Stimulated activated CD4-positive, alpha-beta T cell treated with anti-CD3 and anti-CD28 coated beads, Interleukin-1b, Interleukin-23, amount 100 ng/mL, for 4 hours (primary cell): ENCODE measurements at places on chromosomes 12 and 14.

DNA sequence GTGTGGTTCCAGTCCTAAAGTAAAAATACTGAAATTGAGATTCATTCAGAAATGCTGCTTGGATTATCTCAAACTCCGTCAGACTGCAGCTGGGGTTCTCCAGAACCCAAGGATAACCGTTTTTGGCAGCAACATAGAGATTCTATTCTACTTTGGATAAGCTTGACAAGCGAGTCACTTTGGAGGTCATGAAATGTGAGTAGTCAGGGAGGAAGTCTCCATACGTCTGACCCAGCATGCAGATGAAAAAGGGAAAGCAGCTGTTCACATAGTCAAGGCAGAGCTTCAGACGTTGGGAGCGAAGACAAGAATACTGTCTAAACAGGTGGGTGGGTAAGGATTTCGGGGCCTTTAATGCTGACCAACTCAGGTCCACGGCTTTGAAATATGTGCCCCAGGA lies 14.9 kb upstream of the HSP90B1 start:
- DNase-seq = no peak

- DNase-seq = no peak
Observed at GRCh38 chr12:129276361-129277060, 423.2 kb downstream of the GLT1D1 start.

GRCh38 chr14:34692348-34692747 lies 22.0 kb downstream of the CFL2 start:
- DNase-seq = no peak

- DNase-seq = no peak
Observed at GRCh38 chr12:130102266-130102665, 60.0 kb upstream of the FZD10 start.

DNA sequence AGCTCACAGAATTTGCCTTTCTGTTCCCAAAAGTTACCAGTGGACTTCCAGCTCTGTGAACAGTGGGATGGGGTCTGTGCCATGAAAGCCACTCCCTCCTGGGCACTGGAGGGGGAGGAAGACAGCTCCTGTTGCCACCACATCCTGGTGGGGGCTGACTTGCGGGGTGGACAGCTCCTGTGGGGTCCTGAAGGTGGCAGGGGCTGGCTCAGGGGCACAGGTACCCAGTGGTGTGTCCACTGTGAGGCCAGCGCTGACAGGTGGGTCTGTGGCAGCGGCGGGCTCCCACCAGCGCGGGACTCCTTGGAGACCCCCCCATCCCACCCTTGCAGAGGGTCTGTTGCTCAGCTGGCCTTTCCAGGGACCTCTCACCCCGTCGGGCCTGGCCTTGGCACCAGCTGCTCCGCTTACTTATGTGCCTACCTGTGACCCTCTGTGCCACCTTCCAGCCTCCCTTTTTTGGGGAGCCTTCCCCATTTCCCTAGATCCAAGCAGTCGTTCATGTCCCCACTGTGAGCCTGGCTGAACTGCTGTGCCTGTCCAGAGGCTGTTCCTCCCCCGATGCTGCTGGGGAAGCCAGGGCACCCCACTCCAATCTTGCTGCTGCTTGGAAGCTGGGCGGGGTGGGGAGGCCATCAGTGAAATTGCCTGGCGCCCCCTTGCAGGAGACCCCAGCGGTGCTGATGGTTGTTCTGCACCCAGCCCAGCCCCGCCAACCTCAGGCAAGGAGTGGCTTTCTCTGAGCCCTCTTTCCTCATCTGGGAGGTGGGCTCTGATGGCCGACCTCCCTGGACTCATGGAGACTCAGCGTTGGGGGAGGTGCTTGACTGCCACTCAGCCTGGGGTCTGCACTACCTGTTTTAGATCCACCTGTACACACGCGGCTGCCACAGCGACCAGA lies 2.2 kb downstream of the TEDC1 start:
- no peak for DNase-seq

DNA sequence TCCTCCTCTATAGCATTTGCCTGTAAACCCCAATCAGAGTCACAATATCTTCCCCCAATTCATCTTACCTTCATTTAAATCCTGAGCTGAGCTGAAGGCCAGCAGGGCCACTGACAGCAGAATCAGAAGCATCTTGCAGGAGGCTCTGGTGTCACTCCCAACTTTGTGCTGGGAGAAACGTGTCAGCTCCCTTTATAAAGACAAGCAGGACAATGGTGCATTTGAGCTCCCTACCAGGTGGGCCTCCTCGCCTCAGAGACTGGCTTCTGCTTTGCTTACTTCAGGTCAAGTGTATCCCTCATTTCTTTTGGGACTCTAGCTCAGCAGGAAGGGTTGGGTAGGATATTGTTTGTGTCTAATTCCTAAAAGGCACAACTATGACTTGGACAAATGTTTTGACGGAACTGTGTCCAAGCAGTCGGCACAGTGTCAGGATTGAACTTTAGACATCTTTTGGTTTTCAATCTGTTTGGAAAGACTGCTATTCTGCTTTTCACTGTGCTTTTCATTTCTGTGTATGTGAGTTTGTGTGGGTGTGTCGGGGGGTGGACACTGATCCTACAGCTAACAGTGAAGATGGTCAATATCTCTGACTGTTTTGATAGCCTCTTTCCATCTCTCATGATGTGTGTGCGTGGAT lies at the start of gene PRH1:
PRH1 (minus strand) TSS at position 170 of the 640 bp plus-strand sequence; CDS start at position 132, 38 bp downstream.
- DNase-seq = no peak

- DNase-seq = no peak
Observed at GRCh38 chr12:92810370-92810769, 107.6 kb downstream of the PLEKHG7 start.

DNA sequence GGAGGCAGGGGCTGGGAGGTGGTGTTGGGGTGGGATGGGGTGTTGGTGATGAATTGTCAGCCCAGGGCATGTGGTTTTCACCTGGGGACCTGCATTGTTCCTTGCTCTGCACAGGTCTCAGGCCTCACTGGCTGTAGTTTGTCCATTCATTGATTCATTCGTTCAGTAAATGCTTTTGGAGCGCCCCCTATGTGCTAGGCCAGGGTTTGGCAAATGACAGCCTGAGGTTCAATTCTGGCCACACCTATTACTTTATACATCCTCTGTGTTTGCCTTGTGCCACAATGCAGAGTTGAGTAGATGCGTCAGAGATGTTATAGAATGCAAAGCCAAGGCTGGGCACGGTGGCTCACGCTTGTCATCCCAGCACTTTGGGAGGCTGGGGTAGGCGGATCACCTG lies 4.7 kb downstream of the ADCK1 start:
- no peak for DNase-seq

DNA sequence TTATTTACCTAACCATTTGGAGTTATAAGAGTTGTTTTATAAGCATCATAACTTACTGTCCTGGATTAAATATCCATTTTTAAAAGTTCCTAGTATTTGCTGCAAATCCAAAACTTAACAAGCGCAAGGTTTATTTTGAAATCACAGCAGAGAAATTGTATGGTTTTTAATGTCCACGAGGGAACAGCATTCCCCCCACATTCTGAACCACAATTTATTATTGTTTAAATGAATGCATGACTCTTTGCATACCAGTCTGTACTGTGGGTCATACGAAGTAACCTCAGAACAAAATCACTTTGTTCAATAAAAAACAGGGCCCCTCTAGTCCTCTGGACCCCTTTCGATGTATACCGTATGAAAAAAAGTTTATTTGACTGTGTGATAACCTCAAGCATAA lies 75.9 kb downstream of the DACT1 start:
- no peak for DNase-seq

DNA sequence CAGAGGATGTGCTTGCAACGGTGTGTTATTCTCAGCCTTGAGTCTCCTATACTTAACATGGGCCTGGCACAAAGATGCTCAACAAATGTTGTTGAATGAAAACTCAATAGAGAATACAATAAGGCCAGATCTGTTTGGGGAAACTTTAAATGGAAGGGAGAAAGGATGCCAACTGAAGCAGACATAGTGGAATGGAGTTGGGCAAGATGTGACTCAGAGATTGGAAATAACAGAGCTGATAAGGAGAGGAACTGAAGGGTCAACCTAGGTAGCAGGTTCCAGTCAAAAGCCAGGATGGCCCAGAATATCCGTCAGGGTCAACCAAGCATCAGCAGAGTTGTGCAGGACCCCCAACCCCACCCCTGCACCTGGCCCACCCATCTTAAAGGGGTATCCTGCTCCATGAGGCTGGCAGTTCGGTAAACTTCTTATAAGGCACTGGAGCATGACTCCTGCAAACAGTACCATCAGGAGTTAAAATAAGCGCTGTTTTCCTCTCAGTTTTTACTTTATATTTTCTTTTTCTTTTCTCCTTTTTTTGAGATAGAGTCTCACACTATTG lies 1.1 kb upstream of the BCDIN3D start:
- DNase-seq = no peak

- no peak for DNase-seq
Observed at GRCh38 chr12:130339951-130340350, 2.3 kb downstream of the PIWIL1 start.

GRCh38 chr12:27732281-27732680 lies 21.6 kb downstream of the MRPS35 start:
- no peak for DNase-seq

DNA sequence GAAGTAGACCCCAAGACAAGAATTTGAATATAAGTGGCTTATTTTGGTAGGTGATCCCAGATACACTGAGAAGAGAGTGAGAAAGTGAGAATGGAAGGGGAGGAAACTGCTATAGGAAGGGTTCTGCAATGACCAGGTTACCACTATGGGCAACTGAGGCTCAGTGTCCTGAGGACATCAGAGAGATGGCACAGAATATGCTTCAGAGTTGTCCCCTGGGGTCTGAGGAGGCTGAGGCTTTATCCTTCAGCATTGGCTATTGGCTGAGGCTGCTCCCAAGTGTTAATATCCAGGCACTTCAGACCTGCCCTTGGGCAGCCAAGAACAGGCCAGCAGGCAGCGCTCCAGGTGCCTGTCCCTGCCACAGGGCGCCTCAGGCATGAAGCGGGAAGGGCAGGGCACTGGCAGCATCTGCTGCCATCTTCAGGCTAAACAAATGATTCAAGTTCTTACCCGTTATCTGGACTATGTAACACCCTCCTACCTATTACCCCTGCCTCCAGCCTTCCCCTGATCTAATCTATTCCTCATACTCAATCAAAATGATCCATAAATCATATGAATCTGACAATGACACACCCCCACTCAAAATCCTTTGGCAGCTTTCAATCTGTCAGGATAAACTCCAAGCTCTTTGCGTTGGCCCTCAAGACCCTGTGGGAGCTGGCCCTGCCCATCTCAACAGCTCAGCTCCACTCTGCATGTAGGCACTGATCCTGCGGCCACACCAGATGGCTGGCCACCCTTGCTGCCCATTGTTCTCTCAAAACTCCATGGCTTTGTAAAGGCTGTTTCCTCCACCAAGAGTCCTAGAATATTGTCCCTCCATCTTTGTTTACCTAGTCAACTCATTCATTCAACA lies 42.4 kb downstream of the CKAP4 start:
- no peak for DNase-seq

DNA sequence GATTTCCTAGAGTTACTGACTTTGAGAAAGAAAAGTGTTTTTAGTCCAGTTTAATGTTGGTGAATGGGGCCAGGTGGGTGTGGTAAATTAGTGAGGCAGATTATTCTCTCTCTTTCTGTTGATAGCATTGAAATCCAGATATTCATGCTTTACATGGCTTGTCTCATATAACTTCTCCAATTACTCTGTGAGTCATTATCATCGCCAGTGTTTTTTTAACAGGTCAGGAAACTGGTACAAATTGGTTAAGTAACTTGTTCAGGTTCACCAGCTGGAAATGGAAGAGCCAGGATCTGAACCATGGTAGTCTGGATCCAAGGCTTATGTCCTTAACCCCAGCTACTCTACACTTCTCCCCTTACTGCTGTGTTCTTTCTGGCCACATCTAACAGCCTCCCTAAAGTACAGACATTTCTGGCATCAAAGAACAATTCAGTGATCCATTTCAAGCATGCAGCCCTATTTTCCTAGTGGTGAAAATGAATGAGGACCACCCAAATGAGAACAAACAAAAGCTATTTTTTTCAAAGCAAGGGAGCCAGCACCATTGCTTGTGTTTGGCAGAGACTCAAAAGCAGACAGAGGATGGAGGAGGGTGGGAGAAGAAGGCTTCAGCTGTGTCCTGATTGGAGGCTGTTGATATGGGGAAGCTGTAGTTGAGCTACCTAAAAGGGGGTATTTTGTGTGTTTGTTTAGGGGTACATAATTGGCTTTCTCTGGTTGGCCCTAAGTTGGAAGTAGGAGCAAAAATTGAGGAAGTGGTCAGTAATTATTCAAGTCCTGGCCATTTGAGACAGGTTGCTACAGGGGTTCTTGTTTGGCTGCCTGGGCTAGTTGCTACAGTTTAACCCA lies 1.7 kb downstream of the IRAK3 start:
- no peak for DNase-seq

GRCh38 chr12:77679686-77680085 lies 151.0 kb upstream of the NAV3 start:
- DNase-seq = no peak

- DNase-seq = no peak
Observed at GRCh38 chr12:29499235-29499634, 1.7 kb upstream of the OVCH1 start.
